ENCODE measurements at places on chromosomes 1 and 21.
A peak's percentile ranks its signal among the peaks of the same experiment; 100 is the strongest.

DNA sequence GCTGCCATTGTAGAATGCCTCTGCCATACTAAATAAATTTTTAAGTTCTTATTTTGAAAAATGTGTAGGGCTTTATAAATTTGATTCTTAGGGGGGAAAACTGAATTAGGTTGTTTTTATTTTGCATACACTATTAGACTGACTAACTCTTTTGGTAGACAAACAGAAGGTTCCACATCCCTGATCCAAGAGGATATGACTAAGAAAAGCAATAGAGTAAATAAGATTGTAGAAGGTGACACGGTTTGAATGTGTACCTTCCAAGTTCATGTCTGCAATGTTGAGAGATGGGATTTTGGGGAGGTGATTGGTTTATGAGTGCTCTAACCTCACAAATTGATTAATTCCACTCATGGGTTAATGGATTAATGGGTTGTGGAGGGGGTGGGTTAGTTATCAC is 127.9 kb downstream of the GLUL start:
- DNase-seq: no peak

GRCh38 chr1:93993731-93994130 is 84.5 kb upstream of the GCLM start:
- no peak for DNase-seq

DNA sequence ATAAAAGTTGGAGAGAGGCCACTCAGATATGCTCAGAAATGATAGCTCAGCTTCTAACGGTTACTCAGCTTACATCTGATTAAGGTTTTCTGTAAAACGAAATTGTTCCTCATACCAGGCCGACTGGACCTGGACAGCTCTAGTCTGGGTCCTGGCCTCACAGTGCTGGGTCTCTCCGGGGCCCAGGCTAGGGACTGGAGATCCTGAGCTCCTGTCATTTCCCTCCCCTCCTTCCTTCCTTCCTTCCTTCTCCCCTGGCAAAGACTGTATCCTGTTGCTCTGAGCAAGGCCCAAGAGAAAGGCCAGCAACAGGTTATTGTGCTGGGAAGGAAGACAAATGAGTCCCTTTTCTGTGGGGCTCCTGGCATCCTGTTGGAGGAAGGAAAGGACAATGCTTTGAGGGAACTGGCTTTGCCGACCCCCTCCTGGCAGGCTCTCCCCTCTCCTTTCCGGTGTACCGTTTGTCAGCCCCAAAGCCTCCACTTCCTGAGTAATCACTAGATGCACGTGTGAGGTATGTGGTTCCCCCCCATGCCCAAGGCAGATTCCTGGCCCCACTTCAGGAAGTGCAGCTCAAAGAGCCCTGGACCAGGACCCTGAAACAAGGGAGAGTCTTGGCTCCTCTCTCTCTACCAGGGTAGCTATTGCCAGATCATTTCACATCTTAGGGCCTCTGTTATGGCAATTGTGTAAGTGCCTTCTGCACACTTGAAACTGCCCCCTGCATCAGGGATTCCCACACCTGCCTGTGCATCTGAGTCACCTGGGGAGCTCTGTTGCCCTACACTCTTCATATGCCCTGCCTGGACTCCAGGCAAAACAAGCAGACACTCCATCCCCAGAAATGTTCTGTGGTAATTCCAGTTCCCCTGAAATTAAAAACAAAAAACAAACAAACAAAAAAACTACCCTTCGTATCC is 212.7 kb upstream of the FGGY start:
- DNase-seq: no peak

GRCh38 chr1:162384116-162384515 is 2.6 kb downstream of the C1orf226 start:
- no peak for DNase-seq

DNA sequence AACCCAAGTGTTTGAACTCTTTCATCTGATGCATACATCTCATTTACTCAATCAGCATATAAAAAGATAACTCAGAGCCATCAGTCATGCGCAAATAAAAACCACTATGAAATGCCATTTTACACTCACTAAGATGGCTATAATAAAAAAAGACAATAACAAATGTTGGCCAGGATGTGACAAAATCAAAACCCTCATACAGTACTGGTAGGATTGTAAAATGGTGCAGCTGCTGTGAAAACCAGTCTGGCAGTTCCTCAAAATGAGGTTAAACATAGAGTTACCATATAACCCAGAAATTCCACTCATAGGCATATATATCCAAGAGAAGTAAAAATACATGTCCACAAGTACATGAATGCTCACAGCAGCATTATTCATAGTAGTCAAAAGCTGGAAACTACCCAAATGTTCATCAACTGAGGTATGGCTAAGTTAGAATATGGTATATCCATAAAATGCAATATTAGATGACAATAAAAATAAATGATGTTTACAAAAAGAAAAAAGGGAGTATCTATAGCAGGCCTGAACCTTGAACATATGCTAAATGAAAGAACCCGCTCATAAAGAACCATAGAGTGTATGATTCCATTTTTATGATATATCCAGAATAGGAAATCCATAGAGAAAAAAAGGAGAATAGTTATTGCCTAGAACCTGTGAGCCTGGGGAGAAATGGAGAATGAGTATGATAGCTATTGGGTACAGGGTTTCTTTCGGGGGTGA is 265.1 kb downstream of the SIPA1L2 start:
- DNase-seq: no peak

GRCh38 chr1:41135196-41135947 is 106.7 kb downstream of the SCMH1 start:
- no peak for DNase-seq

DNA sequence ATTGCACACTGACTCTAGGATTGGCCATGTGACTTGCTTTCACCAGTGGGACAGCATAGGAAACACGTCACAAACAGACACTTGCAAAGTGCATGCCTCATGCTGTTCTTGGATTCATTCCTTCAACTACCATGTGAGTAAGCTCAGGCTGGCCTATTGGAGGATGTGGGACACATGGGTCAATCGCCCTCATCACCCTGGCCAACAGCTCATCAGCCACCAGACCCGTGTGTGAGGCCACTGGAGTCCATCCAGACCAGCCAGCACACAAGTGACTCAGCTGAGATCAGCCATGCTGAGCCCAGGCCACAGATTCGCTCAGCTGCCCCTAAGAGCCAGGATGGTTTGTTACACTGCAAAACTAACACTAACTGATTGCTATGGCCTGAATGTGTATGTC is 216.1 kb upstream of the GRIK3 start:
- DNase-seq: no peak

DNA sequence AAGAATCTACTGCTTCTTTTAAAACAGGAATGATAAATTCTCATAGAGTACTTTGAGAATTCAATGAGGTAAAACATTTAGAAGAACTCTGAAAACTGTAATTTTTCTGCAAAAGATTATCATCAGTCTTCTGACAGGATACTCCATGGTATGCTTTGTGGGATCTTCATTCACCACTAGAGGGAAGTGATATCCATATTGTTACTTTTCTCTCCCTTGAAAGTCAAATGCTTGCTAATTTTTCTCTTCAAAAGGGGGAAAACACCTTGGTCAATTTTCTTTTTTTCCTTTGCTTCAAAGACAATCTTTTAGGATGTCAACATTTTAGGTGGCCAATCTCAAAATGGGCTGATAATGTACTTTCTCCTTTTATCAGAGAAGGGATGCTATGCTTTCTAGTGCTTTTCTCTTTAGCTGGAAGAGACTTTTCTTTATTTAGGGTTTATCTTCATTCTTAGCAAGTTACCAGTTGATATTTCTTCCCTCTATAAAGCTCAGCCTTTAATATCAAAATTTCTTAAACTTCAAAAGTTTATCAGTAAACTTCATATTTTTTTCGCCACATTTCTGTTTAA is 95.5 kb downstream of the NEGR1 start:
- no peak for DNase-seq

- DNase-seq: no peak
Measured at GRCh38 chr1:205922806-205923205, 20.4 kb downstream of the SLC26A9 start.

DNA sequence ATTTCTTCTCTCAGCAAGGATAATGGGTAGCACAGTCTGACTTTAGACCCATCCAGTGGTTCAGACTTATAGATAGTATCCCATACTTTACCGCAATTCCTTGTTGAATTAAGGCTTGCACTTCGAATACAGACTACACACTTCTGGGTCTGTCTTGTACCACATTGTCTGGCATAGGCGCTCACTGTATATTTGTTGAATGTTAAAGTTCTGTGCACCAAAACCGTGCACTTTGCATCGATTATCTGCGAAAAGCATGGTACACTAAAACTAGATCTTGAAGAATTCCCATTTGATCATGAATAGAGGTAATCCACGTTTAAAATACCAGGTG is 556 bp upstream of the RYR2 start:
- no peak for DNase-seq

DNA sequence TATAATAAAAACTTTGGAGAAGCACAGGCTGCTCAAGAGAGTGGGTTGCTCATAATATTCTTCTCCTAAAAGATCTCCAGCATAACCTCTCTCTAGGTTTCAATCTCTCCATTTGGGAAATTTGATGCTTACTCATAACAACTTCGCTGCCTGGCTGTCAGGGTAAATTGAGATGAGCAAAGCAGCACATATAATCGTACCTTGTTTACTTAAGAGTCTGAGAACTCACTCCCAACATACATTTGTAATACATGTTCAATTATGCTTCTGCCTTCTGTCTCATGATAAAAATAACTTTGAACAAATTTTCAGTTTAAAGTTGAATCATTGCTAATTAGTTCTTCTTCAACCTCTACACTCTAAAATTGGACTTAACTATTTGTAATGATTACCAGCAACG is 68.9 kb downstream of the DUSP10 start:
- DNase-seq: no peak

DNA sequence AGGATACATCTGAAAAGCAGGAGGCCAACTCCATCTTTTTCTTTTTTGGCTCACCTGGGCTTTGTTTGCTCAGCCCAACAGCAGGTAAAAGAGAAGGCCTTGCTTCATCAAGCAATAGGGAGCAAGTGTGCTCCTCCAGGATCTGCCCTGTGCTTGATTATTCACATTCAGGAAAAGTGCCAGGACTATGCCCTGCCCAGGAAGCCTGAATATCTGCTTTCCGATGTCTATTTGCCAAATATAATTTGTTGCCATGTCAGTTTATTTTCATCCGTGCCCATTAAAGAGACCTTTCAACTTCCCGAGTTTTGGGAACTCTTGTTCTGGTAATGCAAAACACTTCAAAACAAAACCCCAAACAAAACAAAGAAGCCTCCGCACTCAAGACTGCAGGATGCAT is 185.3 kb downstream of the CDC7 start:
- no peak for DNase-seq

DNA sequence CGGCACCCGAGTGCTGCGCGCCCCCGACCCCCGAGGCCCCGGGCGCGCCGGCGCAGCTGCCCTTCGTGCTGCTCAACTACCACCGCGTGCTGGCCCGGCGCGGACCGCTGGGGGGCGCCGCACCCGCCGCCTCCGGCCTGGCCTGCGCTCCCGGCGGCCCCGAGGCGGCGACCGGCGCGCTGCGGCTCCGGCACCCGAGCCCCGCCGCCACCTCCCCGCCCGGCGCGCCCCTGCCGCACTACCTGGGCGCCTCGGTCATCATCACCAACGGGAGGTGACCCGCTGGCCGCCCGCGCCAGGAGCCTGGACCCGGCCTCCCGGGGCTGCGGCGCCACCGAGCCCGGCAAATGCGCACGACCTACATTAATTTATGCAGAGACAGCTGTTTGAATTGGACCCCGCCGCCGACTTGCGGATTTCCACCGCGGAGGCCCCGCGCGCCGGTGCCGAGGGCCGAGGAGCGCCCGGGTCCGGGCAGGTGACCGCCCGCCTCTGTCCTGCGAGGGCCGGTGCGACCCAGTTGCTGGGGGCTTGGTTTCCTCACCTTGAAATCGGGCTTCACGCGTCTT is 49.0 kb downstream of the SIM2 start:
- DNase-seq: peak; percentile 75

GRCh38 chr1:154313066-154313356 is 7.9 kb upstream of the AQP10 start:
- no peak for DNase-seq

GRCh38 chr21:44402323-44403105 is 49.1 kb downstream of the TRPM2 start:
- DNase-seq: peak; percentile 49

DNA sequence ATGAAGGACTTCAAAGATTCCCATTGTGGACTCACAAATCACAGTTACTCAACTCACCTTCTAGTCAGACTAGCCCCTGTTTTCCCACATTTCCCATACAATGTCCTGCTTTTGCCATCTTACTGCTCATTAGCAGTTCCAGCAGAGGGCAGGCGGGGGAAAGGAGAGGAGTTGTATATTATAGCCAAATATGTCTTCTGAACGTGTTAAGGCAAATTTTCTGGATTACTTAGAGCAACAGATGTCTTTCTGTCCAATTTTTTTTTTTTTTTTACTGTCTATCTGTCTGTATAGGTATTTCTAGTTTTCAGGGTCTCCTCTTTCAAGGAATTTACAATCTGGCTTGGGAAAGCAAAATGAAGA is 29.9 kb upstream of the DDAH1 start:
- no peak for DNase-seq

GRCh38 chr1:97044159-97044760 is 322.7 kb downstream of the PTBP2 start:
- no peak for DNase-seq

GRCh38 chr1:9852410-9853248 is 28.9 kb upstream of the CLSTN1 start:
- no peak for DNase-seq

GRCh38 chr1:54277451-54278341 is 77.7 kb downstream of the MRPL37 start:
- DNase-seq: no peak

DNA sequence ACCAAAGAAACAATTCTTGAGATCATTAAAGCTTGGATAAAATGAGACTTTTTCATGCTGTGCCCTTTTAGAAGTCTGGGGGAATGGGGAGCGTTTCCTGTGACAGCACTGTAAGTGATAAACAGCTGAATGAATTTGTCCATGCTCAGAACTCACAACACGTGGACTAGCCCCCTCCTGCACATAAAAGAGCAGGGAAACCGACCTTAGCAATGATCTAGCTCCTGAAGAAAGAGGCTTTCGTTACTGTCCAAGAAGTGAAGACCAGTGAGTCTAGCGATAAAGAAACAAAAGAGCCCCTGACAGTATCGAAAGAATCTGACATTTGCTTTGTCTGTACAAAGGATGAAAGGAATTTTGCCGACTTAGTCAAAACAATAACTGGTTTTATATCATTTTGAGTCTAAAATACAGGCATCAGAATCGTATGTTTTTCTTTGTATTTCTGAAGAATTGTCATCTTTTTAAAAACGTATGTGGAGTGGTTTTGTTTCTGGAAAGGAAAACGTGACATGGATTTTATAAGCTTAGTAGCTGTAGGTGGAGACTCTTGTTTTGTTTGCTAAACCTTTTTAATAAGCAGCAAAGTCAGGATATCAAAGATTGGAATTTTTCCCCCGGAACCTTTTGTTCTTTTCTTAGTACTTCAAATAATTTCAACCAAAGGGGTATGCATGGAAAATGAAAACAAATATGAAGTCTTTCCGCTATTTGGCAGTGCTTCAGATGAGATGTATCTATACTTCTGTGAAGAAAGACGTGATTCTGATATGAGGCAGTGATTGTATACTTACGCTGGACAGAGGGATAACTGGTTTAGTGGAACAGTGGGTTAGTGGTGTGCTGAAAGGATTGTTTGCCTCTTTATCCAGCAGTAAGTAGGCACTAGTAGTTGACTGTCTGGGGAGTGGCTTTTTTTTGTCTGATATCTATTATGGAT is 61.0 kb downstream of the MAST2 start:
- no peak for DNase-seq

- no peak for DNase-seq
Measured at GRCh38 chr1:243421784-243422183, 165.9 kb downstream of the SDCCAG8 start.

GRCh38 chr1:167510244-167510643 is 8.1 kb downstream of the CD247 start:
- DNase-seq: no peak

GRCh38 chr1:208809876-208810275 is 565.7 kb upstream of the PLXNA2 start:
- DNase-seq: no peak
